Activated T-helper 1 cell treated with anti-CD3 and anti-CD28 coated beads, Interleukin-12 subunit alpha, Interleukin-12 subunit beta, Interleukin-2, Interleukin-4 antibody, amounts not matched to agents 30 ng/mL and 10 ng/mL and 1 ng/mL, durations not matched to agents 14 hours and 24 hours and 36 hours (primary cell): ENCODE measurements at places on chromosomes 5 and 9. TPM values are rescaled to one million over a fixed set of nuclear protein-coding genes. Genes with fewer than 3 reads are reported as not detected.

MARCOL gene
- not detected in 2 replicates for total RNA-seq

PCDHGA11 gene
- 0.16 and 0.24 TPM in 2 replicates for total RNA-seq

ARL14EPL gene
- total RNA-seq = not detected in 2 replicates

CLIC3 gene
- total RNA-seq = not detected in 2 replicates

ZNF879 gene
- total RNA-seq = 2.2 and 4.2 TPM in 2 replicates

SLCO6A1 gene
- not detected in 2 replicates for total RNA-seq

MAMDC4 gene
- total RNA-seq = 18.2 and 23.6 TPM in 2 replicates

EDIL3 gene
- not detected in 2 replicates for total RNA-seq

MRPL50 gene
- 16.3 and 16.6 TPM in 2 replicates for total RNA-seq

SPACA9 gene
- total RNA-seq = 0.88 and 0.91 TPM in 2 replicates

FAM78A gene
- 52.8 and 54.3 TPM in 2 replicates for total RNA-seq

GARIN3 gene
- 0.27 and 0.31 TPM in 2 replicates for total RNA-seq

ZNF367 gene
- 21.8 and 22.0 TPM in 2 replicates for total RNA-seq

UBAP1 gene
- total RNA-seq = 30.0 and 33.4 TPM in 2 replicates

SLC45A2 gene
- 0.18 TPM in 1 of 2 replicates, not detected in the other for total RNA-seq

BAAT gene
- 0.08 TPM in 1 of 2 replicates, not detected in the other for total RNA-seq

PCDHB5 gene
- not detected in 2 replicates for total RNA-seq

C9orf50 gene
- total RNA-seq = not detected in 2 replicates

MCTP1 gene
- not detected in 2 replicates for total RNA-seq

PRR7 gene
- total RNA-seq = 10.3 and 11.2 TPM in 2 replicates
